A549 treated with GW870086 at 1 μM for 4 hours (cell line): ENCODE measurements at places on chromosomes 12 and 14. TPM values are rescaled to one million over a fixed set of nuclear protein-coding genes. Genes with fewer than 3 reads are reported as not detected.

Gene RFX4
- total RNA-seq = not detected in 5 replicates

Gene PRB2
- not detected in 5 replicates for total RNA-seq

Gene DHRS2
- 4.8 to 9.2 TPM (median 6.1 TPM) in 5 replicates for total RNA-seq

Gene COX8C
- total RNA-seq = not detected in 5 replicates

Gene CMA1
- not detected in 5 replicates for total RNA-seq

Gene STXBP6
- total RNA-seq = 2.1 to 2.7 TPM (median 2.5 TPM) in 5 replicates

Gene KLRC3
- total RNA-seq = 0.41 to 0.42 TPM in 2 of 5 replicates, not detected in the others

Gene IL22
- total RNA-seq = not detected in 5 replicates

Gene SLC10A1
- not detected in 5 replicates for total RNA-seq

Gene CYP27B1
- total RNA-seq = 1.7 to 2.4 TPM (median 2.2 TPM) in 5 replicates

Gene SUDS3
- 12.8 to 16.6 TPM (median 15.0 TPM) in 5 replicates for total RNA-seq

Gene SPRYD4
- 1.7 to 2.0 TPM (median 1.9 TPM) in 5 replicates for total RNA-seq

Gene CACNA2D4
- total RNA-seq = not detected in 5 replicates

Gene GDF3
- total RNA-seq = not detected in 5 replicates

Gene FAM90A1
- 0.10 to 0.11 TPM (median 0.10 TPM) in 3 of 5 replicates, not detected in the others for total RNA-seq

Gene POLE2
- total RNA-seq = 11.6 to 15.7 TPM (median 14.3 TPM) in 5 replicates

Gene TAS2R50
- total RNA-seq = not detected in 5 replicates

Gene GARIN6
- not detected in 5 replicates for total RNA-seq

Gene SPX
- 3.4 to 4.4 TPM (median 3.7 TPM) in 5 replicates for total RNA-seq

Gene ABHD12B
- total RNA-seq = not detected in 5 replicates

Gene RPGRIP1
- 0.06 to 0.30 TPM (median 0.20 TPM) in 5 replicates for total RNA-seq

Gene KRT5
- 0.24 to 0.66 TPM (median 0.49 TPM) in 5 replicates for total RNA-seq

Gene SSPN
- total RNA-seq = 0.25 to 1.1 TPM (median 0.77 TPM) in 5 replicates

Gene ACVRL1
- total RNA-seq = 0.05 to 0.14 TPM in 2 of 5 replicates, not detected in the others
